T-helper 17 cell (primary cell): ENCODE measurements at places on chromosomes 5 and 9. TPM values are rescaled to one million over a fixed set of nuclear protein-coding genes. Genes with fewer than 3 reads are reported as not detected.

The SUSD3 gene
- total RNA-seq = 47.2 TPM

The EPB41L4A gene
- total RNA-seq = 0.50 TPM

The NFIL3 gene
- total RNA-seq = 22.1 TPM

GRCh38 chr9:109417054-109417453, 81.1 kb downstream of the PTPN3 start:
- DNase-seq = no peak

The EPB41L4B gene
- total RNA-seq = not detected

The CORO2A gene
- 16.6 TPM for total RNA-seq

The ZNF366 gene
- 0.39 TPM for total RNA-seq

- no peak for DNase-seq
Measured at GRCh38 chr9:98415782-98416181, 160.3 kb upstream of the TBC1D2 start.

The CREB3 gene
- total RNA-seq = 16.5 TPM

GRCh38 chr9:113319054-113319453, 15.9 kb upstream of the RNF183 start:
- DNase-seq = no peak

The C1QTNF2 gene
- not detected for total RNA-seq

DNA sequence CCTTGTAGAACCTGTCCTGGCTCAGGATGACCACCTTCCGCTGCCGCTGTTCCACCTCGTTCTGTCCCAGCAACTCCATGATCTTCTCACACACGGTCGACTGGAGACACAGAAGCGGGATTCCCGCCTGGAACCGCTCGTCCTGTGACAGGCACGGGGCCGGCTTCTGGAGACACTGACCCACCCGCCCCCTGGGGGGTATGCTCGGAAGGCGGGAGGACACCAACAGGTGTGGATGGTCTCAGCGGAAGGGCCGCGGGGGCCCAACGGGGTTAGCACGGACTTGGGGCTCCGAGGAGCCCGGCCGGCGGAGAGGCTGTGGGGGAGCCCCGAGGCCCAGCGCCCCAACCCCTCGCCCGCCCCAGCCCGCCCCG, 530 bp downstream of the UCK1 start:
- no peak for DNase-seq

The PAX5 gene
- total RNA-seq = not detected

- DNase-seq = no peak
Measured at GRCh38 chr5:100799166-100799565, 103.9 kb downstream of the ST8SIA4 start.

DNA sequence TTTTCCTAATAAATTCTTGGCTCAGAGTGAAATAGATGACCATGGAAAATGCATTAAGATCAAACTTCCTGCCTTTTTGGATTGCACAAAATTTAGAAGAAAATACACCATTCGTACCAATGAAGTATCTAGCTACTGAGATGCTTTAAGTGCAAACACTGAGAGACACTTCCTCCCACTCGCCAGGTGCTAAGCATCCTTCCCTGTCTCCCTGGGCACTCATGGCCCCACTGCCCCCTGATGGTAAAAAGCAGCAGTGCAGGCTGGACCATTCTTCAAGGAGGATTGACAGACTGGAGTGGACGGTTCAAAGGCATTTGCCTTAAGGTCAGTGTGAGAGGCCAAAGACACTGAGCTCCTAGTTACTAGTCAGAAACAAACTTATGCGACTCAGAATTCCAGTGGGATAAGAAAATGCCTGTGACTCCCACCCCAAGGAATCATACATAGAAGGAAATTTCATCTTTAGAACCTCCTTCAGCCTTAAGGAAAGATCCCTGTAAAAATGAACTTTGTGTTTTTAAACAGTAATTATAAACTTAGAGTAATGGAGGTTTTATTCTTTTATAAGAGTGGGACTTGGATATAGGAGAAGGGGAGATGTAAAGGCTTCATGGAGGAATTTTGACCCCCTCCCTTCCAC, 86.0 kb upstream of the SLC30A5 start:
- DNase-seq = peak; percentile 63

The FCN2 gene
- not detected for total RNA-seq

DNA sequence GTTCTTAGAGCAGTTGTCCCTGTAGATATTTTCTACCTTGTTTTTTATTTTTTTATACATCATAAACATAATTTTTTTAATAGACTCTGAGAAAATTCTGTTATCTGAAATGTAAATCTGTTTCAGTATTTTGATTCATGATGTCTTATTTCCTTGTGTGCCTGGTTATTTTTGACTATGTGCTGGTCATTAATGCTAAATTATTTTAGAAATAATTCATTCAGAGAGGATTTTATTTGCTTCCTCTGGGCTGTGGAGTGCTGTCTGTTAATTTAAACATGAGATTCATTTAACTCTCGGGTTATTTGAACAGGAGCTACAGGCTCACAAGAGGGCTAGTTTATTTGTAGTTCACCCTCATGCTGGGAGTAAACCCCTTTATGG, 124.3 kb upstream of the PITX1 start:
- no peak for DNase-seq

The SELENOP gene
- not detected for total RNA-seq

GRCh38 chr9:117752894-117753293, 48.7 kb downstream of the TLR4 start:
- no peak for DNase-seq

DNA sequence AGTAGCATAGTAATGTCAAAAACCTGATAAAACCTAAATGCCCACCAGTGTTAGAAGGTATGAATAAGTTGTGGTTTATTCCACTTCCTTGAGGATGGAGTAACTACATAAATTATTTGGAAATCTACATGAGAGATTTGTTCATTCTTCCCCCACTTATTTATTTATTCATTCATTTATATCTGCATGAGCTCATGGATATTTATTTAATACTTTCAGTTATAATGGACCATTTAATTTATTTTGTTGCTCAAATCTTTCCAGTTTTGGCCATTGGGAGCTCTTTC, 223.8 kb upstream of the S1PR3 start:
- DNase-seq = no peak

The CERCAM gene
- total RNA-seq = 0.25 TPM

The DNM1 gene
- 2.2 TPM for total RNA-seq

The CDKN2B-AS1 gene
- total RNA-seq = 1.7 TPM

The TMC1 gene
- not detected for total RNA-seq

The MARVELD2 gene
- 0.26 TPM for total RNA-seq

The CA9 gene
- not detected for total RNA-seq

- no peak for DNase-seq
Measured at GRCh38 chr5:68002836-68003235, 212.7 kb upstream of the PIK3R1 start.

- DNase-seq = no peak
Measured at GRCh38 chr5:148923023-148923422, 96.6 kb downstream of the ADRB2 start.

DNA sequence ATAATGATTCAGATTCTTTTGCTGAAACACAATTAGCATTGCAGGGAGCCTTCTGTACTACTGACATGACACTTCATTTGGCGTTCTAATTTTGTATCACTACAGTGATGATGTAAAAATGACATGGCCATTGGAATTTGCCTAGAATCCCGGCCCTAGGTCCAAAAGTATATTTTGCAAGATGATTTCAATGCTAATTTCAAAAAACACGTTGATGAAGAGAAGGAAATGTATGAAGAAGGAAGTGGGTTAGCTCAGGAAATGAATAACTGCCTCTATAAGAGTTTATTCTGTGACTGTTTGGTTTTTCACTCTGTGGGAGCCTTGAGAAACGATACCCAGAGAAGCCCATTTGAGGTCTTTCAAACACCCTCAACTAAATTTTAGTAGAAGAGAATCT, 59.3 kb downstream of the OSTF1 start:
- DNase-seq = no peak

DNA sequence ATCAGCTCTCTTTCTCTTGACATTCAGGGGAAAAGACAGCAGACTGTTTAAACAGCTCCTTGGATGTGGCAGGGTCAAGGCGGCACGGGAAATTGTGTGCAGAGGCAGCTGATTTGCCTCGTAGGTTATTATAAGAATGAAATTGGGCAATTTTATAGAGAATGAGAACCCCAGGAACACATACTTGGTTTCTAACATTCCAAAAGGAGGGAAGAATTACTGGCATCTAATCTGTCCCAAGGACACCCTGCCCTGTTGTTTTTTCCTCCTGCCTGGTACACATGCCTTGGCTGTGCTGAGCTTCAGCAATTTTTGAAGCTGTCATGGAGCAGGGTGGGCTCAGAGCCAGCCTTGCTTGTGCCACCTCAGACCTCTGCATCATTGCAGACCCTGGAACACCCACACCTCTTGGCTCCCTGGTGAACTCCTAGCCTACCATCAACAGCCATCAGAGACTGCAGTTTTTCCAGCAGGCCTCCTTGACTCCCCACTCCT, 143.6 kb downstream of the BOD1 start:
- no peak for DNase-seq

GRCh38 chr5:128491291-128491690, 46.8 kb downstream of the FBN2 start:
- no peak for DNase-seq

GRCh38 chr9:1053986-1054425, 3.8 kb downstream of the DMRT2 start:
- DNase-seq = no peak

- DNase-seq = no peak
Measured at GRCh38 chr5:2295476-2295875, 412.8 kb upstream of the IRX4 start.

DNA sequence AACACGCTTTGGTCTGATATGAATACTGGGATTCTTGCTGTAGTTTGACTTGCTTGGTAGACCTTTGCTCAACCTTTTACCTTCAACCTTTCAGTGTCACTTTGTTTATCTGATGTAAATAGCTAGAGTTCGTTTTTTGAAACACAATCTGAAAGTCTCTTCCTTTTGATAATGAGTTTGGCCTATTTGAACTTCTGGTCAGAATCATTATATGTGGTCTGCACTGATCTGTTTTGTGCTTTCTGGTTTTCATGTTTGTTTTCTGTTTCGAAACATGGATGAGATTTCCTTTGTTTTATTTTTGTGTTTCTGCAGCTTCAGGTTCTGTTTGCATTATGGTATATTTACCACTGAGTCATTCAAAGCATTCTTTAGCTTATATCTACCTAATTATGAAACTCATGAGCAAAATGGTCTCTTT, 217.5 kb downstream of the GABBR2 start:
- DNase-seq = no peak
